GF-D8 (cell line): ENCODE measurements at places on chromosomes 6 and 20.

DNA sequence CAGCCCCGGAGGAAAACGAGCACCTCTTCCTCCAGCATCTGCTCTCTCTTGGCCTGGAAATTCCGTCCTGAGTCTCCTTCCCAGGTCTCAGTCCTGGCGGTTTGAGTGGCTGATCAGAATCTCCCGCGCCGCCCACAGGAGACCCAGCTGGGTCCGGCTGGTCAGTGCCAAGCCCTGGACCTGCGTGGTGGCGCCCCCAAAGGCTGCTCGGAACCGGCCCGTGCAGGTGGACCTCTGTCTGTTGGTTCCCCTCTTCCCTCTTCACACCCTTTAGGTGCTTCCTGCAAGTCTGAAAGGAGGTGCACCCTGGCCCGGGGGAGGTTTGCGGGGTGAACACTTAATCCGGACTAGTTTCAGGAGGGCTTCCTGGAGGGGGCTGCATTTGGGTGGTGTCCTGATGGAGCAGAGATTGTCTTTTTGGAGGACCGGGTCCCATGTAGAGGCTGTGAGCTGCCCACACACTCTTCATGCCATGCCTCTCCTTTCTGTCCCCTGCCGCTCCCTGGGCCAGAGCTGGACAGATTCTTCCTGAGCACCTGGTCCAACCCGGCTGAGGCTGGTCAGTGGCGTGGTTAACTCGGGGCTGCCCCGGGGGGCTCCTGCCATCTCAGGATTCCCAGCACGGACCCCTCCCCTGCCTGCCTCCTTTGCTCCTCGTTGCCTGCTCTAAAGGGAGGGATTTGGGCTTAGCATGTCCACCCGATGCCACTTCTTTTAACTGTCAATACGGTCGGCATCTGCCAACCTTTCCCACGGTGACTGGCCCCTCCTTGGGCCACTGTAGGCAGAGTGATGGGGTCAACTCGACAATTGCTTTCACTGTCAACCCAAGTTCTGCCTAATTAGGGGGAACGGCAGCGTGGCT lies 16.5 kb upstream of the BHLHE23 start:
- DNase-seq: no peak

DNA sequence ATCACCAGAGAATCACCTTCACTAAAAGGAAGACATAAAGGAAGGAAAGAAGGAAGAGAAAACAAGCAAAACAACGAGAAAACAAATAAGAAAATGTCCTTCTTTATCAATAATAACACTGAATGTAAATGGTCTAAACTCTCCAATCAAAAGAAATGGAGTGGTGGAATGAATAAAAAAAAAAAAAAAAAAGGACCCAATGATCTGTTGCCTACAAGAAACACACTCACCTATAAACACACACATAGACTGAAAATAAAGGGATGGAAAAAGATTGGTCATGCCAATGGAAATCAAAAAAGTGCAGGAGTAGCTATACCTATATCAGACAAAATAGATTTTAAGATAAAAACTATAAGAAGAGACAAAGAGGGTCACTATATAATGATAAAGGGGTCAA lies 30.2 kb upstream of the HLA-E start:
- no peak for DNase-seq

- no peak for DNase-seq
These were observed 112.5 kb downstream of the WDR27 start for GRCh38 chr6:169589293-169589692.

- no peak for DNase-seq
These were observed 34.7 kb downstream of the PLAGL1 start for GRCh38 chr6:143973097-143973966.

DNA sequence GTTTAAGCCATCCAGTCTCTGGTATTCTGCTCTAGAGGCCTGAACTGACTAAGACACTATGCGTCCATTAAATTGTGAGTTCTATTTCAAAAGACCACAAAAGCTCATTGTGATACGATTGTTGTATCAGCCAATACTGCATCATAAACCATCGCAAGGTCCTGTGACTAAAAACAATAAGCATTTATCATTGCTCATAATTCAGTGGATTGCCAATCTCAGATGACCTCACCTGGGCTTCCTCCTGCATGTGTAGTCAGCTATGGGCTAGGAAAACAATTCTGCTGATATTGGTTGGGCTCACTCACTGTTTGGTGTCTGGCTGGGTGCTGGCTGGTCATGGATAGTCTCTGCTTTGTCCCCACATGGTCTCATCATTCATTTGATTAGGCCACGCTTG lies 592.7 kb upstream of the BTBD3 start:
- DNase-seq: no peak

DNA sequence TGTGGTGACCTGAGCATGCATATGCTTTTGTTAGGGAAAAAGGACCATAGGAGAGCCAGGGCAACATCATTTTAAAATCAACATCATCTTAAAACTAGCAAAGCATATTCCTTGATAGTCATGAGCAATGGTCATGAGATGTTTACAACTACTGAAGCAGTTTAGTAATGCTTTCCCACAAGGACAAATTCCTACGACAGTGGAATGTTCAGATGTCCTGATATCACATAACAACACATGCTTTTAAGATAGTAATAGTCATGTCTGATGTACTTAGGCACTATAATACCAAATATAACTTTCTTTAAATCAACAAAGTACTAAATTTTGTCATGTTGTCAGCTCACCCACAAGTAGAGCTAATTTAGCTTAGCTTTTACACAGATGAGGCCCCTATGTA lies 370.3 kb downstream of the HTR1B start:
- DNase-seq: no peak

- no peak for DNase-seq
These were observed 59.7 kb upstream of the SAMD3 start for GRCh38 chr6:130282234-130282995.

DNA sequence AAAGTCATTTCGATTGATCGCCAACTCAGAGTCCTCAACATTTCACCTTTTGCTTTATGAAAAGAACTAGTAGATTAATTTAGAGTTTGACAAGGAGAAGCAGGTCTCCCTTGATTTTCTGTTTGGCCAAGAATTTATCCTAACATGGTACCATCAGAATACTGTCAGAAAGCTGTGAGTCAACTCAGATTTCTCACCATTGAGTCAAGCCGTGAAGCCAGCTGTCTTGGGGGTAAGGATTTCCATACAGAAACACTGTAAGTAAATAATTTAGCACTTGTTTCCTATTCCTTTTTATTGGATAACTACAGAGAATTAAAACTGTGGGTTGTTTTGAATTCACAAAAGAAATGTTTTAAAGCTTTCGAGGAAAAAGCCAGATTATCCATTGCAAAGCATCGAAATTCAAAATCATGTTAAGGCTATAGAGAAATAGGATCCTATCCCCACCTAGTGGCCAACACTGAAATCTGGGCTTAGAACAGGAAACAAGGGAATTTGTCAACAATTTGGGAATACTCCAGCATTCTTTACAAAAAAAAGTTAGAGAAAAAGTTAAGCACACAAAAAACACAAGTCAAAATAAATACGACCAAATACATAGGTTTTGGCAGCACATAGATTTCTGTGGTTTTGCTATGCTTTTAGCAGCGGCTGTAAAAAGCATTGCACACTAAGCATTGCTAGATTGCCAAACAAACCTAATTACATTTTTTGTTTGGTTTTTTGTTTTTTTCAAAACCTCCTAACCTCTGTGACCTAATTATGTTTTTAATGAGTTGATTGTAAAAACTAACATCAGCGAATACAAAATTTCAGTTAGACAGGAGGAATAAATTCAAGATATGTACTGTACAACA lies 44.2 kb downstream of the COL11A2 start:
- no peak for DNase-seq

DNA sequence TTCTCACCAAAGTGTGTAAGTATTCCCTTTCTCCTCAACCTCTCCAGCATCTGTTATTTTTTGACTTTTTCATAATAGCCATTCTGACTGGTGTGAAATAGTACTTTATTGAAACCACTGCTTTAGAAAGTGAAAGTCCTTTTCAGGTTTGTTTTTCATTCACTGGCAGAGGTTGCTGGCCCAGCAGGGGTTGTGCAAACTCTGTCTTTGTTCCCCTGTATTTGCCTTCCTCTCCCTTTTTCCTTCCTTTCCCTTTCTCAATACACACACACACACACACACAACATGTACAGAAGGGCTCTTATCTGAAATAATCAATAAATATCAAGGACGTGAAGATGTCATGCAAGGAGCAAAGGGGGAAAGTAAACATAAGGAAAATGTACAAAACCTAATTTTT lies 99.8 kb downstream of the LY86 start:
- no peak for DNase-seq

GRCh38 chr6:15993716-15994228 lies 135.1 kb upstream of the MYLIP start:
- DNase-seq: no peak

DNA sequence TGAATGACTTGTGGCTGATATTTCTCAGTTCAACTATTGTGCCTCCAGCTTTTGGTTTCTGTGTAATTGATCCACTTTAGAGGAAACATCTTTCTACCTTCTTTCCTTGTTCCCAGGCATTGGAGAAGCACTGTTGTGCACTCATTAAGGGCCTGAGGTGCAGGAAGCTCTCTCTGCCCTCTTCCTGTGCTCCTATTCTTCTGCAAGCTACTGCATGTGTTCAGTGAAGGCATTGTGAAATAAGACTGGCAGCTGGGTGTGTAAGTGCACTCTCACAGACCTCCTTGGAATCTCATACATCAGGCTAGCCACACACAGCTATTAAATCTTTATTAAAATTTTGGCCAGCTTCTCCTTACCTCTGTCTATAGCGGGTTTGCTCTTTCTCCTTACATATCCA lies 177.8 kb downstream of the OGFRL1 start:
- no peak for DNase-seq

DNA sequence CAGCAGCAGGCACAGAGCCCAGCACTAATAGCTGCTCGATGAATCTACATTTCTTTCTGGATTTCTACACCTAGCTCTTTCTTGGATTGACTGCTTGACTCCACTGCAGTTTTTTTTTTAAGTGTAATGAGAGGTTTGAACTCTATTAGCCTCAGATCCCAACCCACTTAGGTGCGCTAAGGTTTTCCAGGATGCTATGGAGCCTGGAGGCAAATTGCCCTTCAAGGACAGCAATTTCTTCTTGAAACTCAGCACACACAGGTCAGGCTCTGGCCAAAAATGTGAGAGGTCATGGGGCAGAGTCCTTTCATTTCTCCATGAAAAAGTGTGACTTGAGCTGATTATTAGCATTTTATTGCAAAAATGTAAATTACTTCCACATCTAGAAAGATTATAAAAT lies 52.3 kb upstream of the TIAM2 start:
- DNase-seq: no peak

GRCh38 chr6:77620278-77620882 lies 32.5 kb upstream of the MEI4 start:
- DNase-seq: no peak

DNA sequence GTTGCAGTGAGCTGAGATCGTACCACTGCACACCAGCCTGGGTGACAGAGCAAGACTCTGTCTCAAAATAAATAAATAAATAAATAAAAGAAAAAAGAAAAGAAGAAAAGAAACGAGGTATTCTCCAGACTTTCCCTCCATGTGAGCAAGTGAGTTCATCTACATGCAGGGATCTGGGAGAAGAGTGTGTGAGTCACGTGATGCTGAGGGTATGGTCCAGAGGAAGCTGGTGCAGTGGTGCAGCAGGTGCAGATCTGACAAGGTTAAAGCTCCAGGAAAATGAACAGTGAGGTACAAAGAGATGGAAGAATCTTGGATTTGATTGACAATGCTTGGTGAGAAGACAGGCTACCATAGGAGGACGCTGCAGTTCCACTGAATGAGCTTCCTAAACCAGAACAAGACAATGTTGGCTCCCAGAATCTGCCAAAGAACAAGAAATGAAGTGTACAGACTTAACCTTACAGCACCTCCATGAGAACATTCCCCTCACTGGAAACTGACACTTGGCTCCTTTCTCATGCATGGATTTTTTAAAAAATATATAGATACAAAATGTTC lies 79.5 kb upstream of the BTBD3 start:
- DNase-seq: no peak

GRCh38 chr6:10140136-10140535 lies 274.7 kb downstream of the TFAP2A start:
- no peak for DNase-seq

DNA sequence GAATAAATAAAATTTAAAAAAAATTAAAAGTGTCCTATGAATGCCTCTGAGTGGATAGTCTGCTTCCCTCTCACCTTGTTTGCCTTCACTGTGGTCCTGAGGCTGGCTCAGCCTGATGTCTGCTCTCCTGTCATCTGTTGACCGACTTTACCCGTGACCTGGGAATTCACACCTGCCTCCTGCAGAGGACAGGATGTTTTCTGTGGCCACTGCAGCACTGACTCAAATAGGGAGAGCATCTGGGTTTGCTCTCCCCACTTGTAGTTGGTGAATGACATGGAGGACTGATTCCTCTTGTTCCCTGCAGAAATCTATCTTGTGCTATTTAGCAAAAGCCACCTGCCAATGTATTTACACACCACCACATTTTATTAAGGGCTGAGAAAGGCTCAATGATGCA lies 52.4 kb upstream of the ERVFRD-1 start:
- DNase-seq: no peak

- no peak for DNase-seq
These were observed 105.3 kb upstream of the KCNG1 start for GRCh38 chr20:51128198-51128597.

DNA sequence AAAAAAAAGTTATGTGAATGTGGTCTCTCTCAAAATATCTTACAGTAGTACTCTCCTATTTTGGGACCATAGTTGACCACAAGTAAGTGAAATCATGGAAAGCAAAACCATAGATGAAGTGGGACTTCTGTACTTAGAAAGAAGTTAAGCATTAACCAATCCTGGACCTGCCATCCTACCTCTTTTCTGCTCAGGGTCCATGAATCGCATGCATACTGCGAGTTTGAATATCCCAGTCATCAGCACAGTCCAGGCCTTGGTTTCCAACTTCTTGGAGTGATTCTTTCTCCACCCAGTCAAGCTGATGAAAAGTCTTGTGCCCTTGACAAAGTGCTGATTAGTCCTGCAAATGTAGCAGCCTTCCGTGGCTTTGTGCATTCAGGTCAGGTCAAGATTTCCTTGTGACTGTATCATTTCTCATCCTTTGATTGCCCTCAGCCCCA lies 46.0 kb downstream of the RNF217 start:
- no peak for DNase-seq

- DNase-seq: no peak
These were observed 100.9 kb downstream of the RCAN2 start for GRCh38 chr6:46390153-46390876.

DNA sequence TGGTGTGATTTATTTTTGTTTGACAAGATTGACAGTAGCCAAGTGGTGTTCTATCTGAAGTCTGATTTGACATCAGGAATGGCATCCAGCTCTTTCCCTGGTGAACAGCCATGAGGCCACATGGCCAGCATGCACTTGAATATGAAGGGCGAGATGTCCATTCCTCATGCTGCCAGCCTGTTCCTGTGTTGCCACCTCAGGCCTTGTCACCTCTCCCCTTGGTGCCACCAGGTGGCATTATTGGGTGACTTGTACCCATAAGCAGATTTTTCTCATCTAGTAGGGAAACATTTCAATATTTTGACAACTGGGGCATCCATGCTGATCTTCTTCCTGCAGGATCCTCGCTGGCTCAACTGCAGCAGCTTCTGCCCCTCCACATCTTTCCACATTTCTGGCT lies 199.1 kb downstream of the ERMARD start:
- DNase-seq: no peak
